ENCODE measurements at places on chromosomes 7 and 10.

- DNase-seq, result no peak
Measured at GRCh38 chr7:134781171-134781570, 1.7 kb downstream of the CALD1 start.

- DNase-seq, result no peak
Measured at GRCh38 chr7:46352004-46352954, 431.2 kb upstream of the IGFBP3 start.

GRCh38 chr10:80132299-80133139, at the start of gene PLAC9:
Gene PLAC9 (plus strand): TSS chr10:80132730. CDS start chr10:80132763, 33 bp downstream.
- DNase-seq, result no peak

- no peak for DNase-seq
Measured at GRCh38 chr7:104900525-104901239, 113.3 kb upstream of the KMT2E start.

DNA sequence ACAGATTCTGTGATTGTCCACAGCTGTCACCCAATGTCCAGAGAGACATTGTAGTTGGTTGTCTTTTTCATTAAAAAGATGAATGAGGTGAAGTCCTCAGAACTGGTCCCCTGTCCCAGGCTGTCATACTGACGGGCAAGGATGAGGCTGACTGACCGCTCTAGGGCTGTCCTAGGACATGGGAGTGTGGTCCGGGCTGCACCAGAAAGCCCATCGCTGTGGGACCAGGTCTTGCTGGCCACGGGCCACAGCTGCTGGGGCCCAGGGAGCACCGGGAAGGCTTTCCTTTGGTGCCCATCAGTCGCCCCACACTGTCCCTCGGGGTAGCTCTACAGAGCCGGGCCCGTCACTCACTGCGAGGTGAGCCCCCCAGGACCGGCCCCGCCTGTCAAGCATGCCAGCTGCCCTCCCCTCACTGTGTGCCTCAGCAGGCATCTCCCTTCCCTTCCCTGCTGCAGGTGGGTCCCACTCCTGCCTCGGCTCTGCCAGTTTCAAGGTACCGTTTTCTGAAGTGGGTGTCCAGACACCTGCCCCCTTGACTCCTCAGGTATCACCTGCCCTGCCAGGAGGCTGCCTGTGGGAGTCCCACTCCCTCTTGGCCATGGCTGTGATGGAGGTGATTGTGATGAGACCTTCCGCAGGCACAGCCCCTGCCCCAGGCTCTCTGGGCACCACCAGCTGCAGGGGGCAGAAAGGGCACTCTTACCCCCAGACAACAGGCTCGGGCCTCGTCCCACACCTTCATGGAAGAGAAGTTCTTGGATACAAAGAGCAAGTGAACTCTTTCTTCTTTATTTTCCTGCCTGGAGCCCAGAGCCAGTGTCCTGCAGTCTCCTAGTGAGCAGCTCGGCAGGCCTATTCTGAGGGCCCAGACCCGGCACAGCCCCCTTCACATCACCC, 21.7 kb downstream of the LRRC27 start:
- no peak for DNase-seq

GRCh38 chr10:96655461-96656197, 64.7 kb downstream of the PIK3AP1 start:
- no peak for DNase-seq

GRCh38 chr7:66928388-66928787, 7.4 kb downstream of the TMEM248 start:
- no peak for DNase-seq

DNA sequence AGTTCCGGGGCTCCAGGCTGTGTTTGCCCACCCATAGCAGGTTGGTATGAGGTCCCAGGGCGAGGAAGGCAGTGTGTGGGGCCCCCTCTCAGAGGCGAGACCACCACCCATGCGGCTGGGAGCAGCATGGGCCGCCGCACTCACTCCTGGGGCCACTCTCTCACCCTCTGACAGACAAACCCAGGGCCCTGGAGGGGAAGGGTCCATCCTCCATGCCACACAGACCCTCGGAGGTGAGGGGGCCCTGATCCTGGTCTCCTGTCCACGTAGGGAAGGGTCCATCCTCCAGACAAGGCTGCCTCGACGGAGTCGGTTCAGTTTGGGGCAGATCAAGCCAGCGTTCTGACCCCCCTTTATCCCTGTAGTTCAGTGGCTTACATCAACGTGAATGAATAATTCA, 230.8 kb downstream of the ELFN1 start:
- no peak for DNase-seq
